ENCODE measurements at places on chromosomes 13 and 19.
A peak's percentile ranks its signal among the peaks of the same experiment; 100 is the strongest.

GRCh38 chr19:10346509-10346908, 7.1 kb upstream of the ICAM3 start:
- peak; percentile 41 for DNase-seq

GRCh38 chr13:43804461-43805070, 17.8 kb upstream of the ENOX1 start:
- peak; percentile 77 for DNase-seq

DNA sequence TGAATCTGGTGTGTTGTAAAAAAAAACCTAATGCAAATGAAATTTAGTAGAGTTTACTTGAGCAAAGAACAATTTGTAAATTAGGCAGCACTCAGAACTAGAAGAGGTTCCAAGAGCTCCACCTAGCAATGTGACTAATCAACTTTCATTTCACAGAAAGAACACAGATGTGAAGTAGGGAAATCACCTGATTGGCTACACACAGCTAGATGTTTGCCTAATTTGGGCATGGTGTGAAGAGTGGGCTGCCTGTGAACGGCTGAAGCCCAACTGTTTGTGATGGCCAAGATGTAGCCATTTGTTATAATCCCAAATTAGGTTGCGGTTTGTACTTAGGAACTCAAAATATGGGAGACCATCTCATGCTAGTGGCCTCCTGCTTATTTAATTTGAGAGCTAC, 724.4 kb upstream of the SLITRK5 start:
- no peak for DNase-seq

- peak; percentile 63 for DNase-seq
These were observed 4.2 kb downstream of the PRR36 start for GRCh38 chr19:7869910-7870511.

DNA sequence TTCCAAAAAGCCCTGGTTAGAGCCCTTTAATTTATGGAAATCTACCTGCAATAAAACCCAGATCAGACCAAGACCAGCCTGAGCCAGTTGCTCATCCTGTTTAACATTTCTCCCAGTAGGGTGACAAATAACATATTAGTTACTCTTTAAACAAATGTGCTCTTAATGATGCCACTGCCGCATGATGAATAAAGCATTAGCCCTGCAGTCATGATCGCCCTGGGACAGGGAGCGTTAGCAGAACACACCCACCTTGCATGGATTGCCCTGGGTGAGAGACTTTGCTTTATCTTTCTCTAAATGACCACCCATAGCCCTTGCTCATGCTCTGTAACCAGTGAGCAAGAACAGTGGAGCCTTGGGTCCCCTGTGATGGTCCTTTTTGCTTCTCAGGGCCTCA, 362.4 kb downstream of the ENOX1 start:
- DNase-seq = no peak

DNA sequence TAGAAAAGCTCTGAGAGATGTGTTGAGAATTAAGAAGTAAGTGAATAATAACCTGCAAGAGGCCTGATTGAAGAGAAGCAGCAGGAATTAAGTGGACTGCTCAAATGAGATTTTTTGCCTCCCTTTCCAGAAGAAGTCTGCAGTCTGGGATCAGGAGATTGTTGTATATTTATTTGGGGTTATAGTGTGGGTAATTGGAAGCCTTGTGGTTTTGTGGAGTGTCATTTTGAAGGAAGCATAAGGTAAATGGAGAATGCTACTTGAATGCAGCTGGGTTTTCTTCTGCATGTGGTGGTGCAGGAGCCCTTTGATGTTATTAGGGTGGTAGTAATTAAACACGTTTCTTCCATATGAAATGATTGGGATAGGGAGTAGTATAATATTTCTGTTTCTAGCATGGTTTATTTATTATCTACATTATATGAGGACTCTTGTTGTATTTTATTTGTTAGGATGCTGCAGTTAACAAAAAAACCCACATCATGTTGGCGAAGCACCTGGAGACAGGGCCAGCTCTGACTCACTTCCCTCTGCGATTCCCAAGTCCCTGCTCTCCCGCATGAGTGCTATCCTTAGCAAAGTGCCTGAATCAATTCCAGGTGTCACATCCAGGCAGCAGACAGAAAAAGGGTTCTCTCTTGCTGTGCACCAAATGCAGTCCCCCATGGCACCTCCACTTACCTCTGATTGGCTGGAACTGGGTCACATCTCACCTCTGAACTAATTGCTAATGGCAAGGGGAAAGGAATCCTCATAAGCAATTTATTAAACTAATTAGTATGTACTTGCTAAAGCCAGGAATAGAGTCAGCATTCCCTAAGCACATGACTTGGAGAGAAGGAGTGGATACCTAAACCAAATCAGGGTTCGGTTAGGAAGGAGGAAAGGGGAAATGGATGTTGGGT, 54.8 kb downstream of the DGKH start:
- DNase-seq = no peak

DNA sequence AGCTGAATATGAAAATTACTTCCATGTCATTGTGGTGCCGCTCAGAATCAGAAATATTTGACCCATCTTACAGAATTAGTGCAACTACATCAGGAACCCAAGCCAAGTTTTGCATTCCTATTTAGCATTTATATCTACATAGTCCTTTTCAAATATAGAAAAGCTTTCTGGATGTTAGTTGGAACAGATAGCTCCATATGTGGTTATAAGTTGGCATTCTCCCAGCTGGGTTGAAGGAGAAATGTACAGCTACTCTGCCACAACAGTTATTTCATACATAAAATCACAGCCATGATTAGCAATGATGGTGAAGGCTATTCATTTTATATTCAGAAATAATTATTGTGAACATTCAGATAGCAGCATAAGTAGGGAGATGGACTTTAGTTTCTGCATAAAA, 28.2 kb downstream of the HPN start:
- no peak for DNase-seq

Measured in mesenchymal stem cell (in vitro differentiated cells and primary cell).